ENCODE measurements at places on chromosomes 3 and 15.

- no peak for DNase-seq
Measured at GRCh38 chr15:93252780-93253179, 163.8 kb upstream of the RGMA start.

GRCh38 chr3:27659279-27660021 is 62.7 kb downstream of the EOMES start:
- DNase-seq, result peak; percentile 44

DNA sequence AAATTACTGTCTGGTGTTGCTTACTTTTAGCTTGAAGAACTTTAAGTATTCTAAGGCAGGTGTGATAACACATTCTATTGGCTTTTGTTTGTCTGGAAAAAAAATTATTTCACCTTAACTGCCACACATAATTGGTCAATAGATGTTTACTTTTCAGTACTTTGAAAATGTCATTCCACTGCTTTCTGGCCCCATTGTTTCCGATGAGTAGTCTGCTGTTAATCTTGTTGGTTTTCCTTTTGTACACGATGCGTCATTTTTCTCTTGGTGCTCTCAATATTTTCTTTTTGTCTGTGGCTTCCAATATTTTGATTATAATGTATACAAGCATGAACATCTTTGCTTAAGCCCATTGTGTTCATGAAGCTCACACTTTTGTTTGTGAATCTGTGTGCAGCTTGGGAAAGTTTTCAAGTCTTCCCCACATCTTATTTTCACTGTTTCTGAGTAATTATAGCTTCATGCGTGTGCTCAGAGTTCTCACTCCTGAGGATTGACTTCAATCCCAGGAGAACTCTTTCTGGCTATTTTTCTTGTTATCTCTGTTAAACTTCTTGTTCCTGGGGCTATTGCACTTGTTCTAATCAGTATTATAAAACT is 664.7 kb downstream of the IGSF11 start:
- DNase-seq, result no peak

DNA sequence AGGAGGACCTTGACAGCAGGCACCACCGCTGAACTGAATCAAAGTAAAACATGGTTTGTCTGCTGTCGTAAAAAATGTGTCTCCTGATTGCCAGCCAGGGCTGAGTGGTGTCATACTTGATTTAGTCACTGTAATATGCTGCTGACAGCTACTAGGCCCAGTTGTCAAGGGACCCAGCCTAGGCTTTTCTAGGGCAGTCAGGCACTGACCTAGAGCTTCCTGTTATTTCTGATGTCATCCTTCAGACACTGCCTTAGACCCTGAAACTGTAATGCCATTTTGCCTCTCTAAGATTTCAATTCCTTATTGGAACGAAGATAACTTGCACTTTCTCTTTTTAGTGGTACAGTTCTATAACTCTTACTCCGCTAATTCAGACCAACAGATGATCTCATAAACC is 2.6 kb upstream of the MRPL3 start:
- no peak for DNase-seq

DNA sequence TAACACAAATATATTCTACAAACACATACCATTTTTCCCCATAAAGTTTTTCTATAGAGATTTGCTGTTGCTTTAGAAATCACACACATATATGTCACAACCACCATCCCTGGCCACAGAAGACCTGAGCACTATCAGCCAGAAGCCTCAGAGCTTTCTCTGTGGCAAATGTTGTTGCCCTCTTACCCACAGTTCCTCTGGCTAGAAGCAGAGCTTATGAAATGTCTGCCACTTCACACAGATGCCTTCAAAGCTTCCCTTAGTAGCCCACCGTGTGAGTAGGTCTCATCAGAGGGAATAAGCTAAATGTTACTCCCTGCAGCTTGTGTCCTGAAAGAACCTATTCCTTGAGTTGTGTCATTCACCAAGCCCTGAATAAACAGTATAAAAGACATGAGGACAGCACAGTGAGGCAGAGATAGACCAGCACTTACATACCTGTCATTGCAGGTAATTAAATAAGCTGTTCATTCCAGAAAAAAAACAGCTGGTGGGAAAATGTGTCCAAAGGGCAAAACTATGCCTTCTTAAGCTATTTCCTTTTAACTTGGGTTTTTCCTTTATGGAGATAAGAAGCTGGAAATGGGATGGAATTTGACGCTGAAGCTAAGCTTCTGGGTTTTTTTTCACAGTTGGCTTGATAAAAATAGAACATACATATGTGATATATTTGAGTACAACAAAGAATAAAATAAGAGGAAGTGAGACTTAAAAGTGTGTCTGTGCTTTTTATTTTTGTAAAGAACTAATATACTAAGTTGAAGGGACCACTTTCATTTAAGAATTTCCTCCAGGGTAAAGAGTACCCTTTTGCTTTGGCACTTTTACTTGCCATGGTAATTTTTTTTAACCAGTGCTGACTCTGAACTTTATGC is 391.4 kb downstream of the KCNH8 start:
- peak; percentile 21 for DNase-seq

DNA sequence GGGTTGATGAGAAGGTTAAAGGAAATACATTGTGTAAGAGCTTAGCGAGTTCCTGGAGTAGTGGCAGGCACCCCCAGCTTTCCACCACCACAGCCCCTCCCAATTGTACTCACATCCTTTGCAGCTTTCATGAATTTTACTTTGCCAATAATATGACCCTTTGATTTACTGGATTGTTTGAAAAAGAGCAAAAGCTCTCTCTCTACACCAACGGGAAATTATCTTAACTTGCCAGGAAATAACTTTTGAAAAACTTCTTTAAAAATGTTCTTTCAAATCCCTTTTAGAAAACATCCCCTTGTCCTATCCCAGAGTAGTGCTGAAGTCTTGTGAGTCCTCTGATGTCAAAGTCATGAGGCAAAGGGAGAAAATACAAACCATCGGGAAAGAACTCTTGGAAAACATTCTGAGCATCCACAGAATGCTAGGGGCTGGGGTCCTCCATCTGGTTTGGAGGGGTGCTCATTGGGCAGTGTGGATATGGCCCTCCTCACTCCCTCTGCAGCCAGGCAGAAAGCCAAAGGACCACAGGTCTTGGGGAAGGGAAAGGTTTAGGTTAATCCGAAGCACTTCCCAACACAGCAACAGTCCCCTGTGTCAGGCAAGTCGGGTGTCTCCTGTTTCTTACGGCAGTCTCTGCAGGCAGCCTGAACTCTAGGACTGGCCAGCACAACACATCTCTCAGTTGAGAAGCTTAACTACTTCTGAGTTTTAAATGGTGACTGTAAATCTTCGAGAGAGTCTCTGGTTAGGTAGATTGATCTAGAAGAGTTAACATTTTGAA is 36.5 kb downstream of the BOC start:
- no peak for DNase-seq

GRCh38 chr3:127113571-127113891 is 79.4 kb upstream of the PRR23E start:
- peak; percentile 2 for DNase-seq

DNA sequence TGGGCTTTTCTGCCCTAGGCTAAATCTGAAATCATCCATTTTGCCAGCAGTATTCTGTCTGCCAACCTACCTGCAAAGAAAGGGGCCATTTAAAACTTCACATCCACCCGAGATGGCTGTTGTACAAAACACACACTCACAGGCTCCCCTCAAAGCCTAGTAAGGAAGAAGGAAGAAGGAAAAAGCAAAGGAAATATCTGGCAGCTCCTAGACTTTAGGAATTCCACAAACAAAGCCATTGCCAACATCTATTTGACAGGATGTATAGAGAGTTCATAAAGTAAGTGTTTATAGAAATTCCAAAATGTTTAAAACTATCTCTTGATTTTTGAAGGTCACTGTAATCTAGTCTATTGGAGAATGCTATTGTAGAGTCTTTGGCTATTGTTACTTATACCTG is 91.9 kb upstream of the THBS1 start:
- DNase-seq, result no peak

GRCh38 chr3:119636891-119637611 is 23.3 kb downstream of the POPDC2 start:
- no peak for DNase-seq

- peak; percentile 17 for DNase-seq
Measured at GRCh38 chr3:60555686-60556354, 695.4 kb downstream of the FHIT start.

- DNase-seq, result no peak
Measured at GRCh38 chr3:195207056-195207455, 63.9 kb downstream of the XXYLT1 start.

DNA sequence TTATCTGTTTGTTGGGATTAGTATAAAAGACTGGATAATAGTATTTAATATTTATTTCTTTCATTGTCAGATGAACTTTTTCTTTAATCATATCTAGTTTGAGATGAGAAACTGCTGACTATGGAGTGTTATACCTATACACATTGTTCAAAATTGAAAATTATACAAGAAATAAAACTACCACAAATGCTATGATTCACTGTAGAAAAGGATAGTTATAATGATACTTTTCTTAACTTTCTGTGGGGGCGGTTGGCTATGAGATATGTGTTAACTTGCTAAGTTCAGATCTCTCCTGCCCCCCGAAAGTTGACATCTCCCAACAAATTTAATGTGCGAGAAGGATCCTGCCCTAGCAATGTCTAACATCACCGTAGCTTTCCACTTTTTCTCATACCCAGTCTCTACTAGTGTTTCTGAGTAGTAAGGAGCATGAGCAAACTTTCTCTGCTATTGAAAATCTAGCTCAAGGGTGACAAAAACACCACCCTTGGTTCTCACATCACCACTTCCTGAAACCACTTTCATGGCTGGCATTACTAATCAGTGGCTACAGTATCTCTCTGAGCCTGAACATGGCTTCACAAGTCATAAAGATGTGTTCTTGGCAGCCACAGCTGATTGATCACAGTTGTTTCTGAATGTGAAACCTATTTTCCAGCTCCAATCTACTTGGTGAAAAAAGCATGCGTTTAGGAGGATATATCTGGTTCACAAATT is 15.8 kb upstream of the SAMMSON start:
- DNase-seq, result no peak

DNA sequence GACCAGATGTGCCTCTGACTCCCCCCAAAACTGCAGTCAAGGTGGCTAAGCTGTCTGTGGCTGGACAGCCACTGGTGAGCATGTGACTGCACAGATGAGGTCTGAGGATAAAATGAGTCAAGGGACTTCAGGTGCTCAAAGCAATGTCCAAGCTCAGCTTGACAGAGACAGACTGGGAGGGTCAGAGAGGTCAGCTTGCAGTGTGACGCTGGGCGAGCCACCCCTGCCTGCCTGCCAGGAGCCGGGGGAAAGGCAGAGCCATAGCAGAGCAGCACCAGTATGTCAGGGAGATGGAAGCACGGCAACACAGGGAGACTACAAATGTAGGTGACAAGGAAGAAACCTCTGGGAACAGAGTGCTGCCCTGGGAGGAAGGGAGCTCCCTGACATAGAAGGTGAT is 399.4 kb downstream of the OCA2 start:
- no peak for DNase-seq

Data from NCI-H69 (cell line).